ENCODE measurements at places on chromosomes 2 and 18.

GRCh38 chr18:62091487-62092120 is 95.3 kb downstream of the PIGN start:
- DNase-seq: no peak

GRCh38 chr2:26687328-26687727 is 5.2 kb upstream of the KCNK3 start:
- DNase-seq: no peak

- no peak for DNase-seq
Observed at GRCh38 chr2:51781691-51782090, 749.8 kb upstream of the NRXN1 start.

DNA sequence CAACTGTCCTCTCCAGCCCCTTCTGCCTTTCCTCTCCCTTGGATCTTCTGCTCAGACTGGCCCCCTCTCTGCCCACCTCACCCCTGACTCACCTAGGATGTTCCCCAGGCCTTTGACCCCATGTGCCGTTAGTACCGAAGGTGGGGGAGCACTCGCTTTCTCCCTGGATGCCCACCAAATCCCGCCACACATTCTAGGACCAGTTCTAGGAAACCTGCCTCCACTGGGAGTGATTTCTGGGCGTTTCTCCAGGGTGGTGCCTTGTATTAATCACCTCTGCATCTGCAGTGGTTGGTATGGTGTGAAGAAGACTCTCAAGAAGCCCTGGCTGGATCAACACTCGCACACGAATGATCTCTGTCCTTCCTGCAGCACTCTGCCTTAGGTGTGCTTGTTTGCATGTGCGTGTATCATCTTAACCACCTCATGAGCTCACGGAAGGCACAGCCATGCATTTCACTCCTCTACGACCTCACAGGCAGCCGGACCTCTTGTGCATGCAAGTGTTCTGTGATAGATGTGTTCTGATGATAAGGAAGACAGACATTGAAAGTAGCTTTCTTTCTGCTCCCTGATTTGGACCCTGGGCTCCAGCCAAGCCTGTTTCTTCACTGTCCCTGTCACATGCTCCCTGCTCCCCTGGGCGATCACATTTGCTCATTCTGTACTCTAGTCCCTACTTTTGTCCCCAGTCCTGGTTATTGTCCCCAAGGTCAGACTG is 69.4 kb downstream of the LIPG start:
- DNase-seq: no peak

DNA sequence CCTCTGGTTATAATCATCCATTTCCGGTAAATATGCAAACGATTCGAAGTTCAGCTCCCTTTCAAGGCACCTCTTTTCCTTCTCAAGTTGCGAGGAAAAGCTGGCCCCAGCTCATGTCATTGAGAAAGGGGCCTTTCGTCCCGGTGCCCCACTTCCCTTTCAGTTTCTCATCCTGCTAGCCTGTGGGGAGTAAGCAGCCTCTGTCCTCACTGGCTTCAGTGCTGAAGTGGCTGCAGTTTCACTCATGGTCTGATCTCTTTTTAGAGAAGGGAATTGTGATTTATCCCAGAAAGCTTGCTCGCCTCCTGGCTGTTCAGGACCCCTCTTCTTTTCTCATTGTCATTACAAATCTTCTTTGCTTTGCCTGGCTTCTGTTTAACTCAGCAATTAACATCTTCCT is 207.5 kb downstream of the NR4A2 start:
- DNase-seq: no peak
